ENCODE measurements at places on chromosomes 4 and X. TPM values are rescaled to one million over a fixed set of nuclear protein-coding genes. Genes with fewer than 3 reads are reported as not detected.

GRCh38 chr4:86156531-86156930 is 203.3 kb downstream of the MAPK10 start:
- no peak for DNase-seq

DNA sequence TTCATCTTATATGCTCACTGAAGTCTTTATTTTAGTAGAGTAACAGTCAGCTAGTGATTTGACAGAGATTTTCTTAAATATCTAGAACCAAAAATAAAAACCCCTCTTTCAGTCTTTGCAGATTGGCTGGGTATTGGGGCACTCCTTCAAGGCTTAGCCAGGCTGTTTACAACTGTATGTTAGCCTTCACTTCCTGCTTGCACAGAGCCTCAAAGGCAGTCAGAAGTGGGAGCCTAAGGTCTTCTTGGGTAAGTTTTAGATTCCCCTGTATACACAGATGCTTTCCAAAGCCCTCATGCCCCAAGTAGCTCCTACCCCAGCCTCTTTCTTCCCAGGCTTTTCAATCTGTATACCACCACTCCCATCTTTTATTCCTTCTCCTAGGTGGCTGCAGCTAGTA is 136.1 kb upstream of the STIM2 start:
- DNase-seq, result no peak

GRCh38 chr4:8819473-8820177 is 52.0 kb downstream of the HMX1 start:
- peak; percentile 25 for DNase-seq

GRCh38 chrX:40055495-40055894 is 42.3 kb downstream of the BCOR start:
- DNase-seq, result no peak

DNA sequence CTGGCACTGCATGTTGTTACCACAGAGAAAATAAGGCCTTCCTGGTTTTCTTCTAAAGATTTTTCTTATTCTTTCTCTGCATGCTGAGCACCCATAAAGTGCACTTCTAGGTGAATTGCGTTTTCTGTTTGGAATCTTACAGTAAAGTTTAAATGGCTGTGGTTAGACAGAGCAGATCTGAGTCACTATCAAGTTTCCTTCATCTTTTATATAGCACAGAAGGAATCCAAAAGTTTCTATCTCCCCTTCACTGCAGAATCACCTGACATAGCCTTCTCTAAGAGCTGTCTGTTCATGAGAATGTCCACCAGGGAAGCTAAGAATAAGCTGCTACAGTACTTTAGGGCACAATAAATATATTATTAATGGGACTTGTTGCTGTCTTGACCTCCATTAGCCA is 455.5 kb upstream of the FAM241A start:
- no peak for DNase-seq

- DNase-seq, result no peak
Observed at GRCh38 chrX:17500145-17500579, 125.2 kb downstream of the NHS start.

DNA sequence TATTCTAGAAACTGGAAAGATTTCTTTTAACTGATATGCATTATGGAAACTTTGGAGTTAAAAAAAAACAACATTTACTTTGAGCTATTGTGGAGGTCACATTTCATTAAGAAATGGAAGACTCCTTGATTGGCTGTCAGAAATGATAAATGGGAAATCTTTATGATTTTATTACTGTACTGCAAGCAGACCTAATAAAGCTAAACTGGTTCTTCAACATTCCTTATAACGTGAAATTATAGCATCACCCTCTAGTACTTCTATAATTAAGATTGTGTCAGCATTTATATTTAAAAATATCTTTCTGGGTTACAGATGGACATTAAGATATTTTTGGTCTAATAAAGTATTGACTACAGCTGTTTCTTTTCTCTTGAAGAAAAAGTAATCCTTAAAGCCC is 213.8 kb upstream of the PACRGL start:
- DNase-seq, result no peak

GRCh38 chrX:118603981-118604380 is 108.4 kb downstream of the DOCK11 start:
- DNase-seq, result peak; percentile 49

DNA sequence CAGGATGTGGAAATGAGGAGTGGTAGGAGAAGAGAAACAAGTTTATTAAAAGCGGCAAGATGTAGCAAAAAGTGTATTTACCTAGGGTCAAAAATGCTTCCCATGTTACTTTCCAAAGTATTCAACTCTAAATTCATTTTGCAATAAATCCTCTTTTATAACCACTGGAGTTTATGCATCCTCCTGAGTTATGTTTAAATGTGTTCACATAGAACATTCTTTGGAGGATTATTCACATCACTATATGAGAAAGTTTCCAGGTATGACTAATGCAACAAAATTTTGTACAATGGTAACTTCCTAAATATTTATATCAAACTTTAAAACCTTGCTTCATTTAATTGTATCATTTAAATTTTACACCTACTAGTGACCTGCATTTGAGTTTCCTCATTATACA is 870.6 kb upstream of the SLIT2 start:
- no peak for DNase-seq

- no peak for DNase-seq
Observed at GRCh38 chr4:153489856-153490558, 23.8 kb downstream of the TMEM131L start.

GRCh38 chr4:76879731-76880364 is 18.1 kb downstream of the SOWAHB start:
- DNase-seq, result no peak

DNA sequence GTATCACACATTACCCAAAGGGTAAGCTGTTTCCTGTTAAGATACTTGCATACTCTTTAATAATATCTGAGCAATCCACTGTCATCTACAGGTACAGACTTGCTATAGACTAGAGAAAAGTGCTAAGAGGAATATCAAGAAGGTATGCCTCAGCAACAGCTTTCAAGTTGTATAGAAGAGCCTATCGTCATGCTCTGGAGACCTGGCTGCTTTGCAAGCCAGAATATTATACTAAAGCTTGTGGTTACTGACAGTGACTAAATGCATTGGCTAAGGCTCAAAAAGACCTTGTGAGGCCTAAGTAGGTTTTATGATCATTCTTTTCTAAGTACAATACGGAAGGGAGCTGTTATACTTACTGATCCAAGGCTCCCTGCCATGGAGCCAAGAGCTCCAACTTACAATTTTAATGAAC is 11.3 kb downstream of the LAMP2 start:
- no peak for DNase-seq

DNA sequence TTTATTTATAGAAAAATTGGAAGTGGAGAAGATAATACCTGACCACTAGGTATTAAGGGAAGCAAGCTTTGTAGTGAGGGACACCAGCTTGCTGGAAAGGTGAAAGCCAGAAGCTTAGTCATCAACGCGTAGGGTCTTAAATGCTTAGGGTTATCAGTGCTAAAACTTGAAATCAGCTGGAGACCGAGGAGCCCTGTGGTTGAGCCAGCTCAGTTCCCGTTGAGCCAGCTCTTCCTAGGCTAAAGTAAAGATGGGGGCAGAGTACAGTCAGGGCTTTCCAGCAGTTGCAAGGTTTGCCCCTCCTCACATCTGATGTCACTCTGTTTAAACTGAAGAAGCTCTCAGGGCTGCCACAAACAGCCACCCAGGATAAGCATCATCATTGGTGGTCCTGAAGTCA is 240.7 kb downstream of the DCLK2 start:
- no peak for DNase-seq

- DNase-seq, result no peak
Observed at GRCh38 chr4:76569706-76570105, 134.7 kb downstream of the SHROOM3 start.

DNA sequence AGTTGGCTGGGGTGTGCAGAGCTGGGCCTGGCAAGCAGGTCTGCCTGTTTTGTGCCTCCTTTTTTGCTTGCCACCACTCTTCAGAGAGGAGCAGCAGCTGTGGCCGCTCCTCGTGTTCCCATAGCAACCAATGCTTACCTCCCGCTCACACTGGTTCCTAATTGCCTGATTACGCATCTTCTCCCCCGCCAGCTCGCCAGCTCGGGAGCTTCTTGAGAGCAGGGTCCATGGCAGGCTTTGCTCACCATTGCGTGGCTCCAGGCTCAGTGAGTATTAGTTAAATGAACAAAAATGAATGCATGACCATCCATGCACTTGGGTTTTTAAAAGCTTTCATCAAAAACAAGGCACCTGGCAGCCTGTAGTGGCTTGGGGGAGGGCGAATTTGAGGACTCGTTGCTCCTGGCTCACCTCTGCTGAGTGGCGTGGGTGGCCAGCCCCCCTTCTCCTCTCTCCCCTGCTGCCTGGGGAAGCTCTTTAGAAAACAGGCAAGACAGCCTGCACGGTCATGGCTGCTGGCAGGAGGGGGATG is 14.2 kb upstream of the PJA1 start:
- no peak for DNase-seq

GRCh38 chr4:148437439-148437838 is 4.8 kb downstream of the NR3C2 start:
- no peak for DNase-seq

GRCh38 chrX:130994671-130995070 is 63.5 kb upstream of the ARHGAP36 start:
- no peak for DNase-seq

DNA sequence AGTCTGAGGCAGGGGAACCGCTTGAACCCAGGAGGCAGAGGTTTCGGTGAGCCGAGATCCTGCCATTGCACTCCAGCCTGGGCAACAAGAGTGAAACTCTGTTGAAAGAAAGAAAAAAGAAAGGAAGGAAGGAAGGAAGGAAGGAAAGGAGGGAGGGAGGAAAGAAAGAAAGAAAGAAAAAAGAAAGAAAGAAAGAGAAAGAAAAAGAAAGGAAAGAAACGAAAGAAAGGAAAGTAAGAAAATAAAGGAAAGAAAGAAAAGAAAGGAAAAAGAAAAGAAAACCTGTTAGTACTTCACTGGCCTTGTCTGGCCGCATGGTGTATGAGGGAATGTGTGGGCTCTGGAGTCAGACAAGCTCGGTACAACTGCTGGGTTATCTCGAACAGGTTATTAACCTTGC is 20.8 kb upstream of the MAGEA1 start:
- no peak for DNase-seq

- DNase-seq, result no peak
Observed at GRCh38 chr4:75995727-75996126, 5.0 kb upstream of the SDAD1 start.

GRCh38 chr4:54173281-54173912 is 55.7 kb upstream of the PDGFRA start:
- no peak for DNase-seq

GRCh38 chrX:138082251-138082650 is 516.3 kb downstream of the ZIC3 start:
- DNase-seq, result no peak

The SFRP2 gene
- total RNA-seq, result 13.3 TPM

The DUX4 gene
- total RNA-seq, result 0.29 TPM

The FRG2 gene
- not detected for total RNA-seq

The JAKMIP1 gene
- total RNA-seq, result 0.29 TPM

The AR gene
- 26.2 TPM for total RNA-seq

The NXT2 gene
- total RNA-seq, result 10.1 TPM

The IDH3G gene
- 57.0 TPM for total RNA-seq

The NEXMIF gene
- total RNA-seq, result 2.4 TPM

The UGT8 gene
- 2.2 TPM for total RNA-seq

The XG gene
- total RNA-seq, result 1.6 TPM

The AADAT gene
- 9.1 TPM for total RNA-seq

The HSPA4L gene
- total RNA-seq, result 5.6 TPM

The MID2 gene
- total RNA-seq, result 29.9 TPM

The NHS gene
- 17.4 TPM for total RNA-seq

All from ureter (tissue), 1 donor.